ENCODE measurements at places on chromosomes 12 and 14.

GRCh38 chr12:10362828-10363657 is 26.8 kb downstream of the KLRK1 start:
- no peak for DNase-seq

DNA sequence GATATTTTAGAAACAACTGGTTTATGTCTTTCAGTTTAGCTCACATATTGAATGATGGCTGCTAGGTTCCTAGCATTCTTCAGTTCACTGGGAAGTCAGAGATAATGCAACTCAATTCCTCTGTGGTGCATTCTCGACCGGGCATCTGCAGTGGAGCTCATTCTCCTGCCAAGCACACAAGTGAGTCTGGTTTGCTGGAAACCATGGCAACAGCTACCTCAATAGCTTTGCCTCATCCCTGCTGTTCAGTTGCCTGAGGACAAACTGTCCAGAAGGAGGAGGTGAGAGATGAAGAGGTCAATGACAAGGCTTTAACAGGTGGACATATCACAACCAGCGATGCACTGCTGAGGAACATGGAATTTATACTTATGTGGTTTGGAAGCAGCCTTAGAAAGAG is 816.9 kb downstream of the AACS start:
- DNase-seq, result no peak

GRCh38 chr14:23015618-23016017 is 5.7 kb upstream of the C14orf93 start:
- DNase-seq, result no peak

GRCh38 chr12:56806303-56806702 is 43.2 kb downstream of the HSD17B6 start:
- DNase-seq, result no peak

GRCh38 chr14:53902307-53902706 is 54.3 kb downstream of the BMP4 start:
- no peak for DNase-seq

DNA sequence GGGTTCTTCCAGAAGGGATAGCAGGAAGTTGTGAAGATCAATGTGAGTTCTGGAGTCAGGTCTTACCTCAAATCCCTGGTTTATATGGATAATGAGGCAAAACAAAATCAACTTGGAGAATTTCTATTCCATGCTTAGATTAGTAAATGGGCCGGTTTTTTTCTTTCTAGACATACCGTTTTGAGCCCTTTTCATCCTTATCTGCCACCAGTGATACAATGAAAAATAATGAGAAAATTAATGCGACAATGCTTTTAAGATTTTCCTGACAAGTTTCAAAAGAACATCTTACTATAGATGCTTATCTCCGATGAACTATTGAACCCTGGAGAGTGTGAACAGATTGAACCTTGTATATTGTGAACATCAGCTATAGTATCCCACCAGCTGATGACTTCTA is 262.7 kb downstream of the BTG1 start:
- DNase-seq, result no peak

- no peak for DNase-seq
Measured at GRCh38 chr14:102512793-102513300, 3.3 kb upstream of the ANKRD9 start.

DNA sequence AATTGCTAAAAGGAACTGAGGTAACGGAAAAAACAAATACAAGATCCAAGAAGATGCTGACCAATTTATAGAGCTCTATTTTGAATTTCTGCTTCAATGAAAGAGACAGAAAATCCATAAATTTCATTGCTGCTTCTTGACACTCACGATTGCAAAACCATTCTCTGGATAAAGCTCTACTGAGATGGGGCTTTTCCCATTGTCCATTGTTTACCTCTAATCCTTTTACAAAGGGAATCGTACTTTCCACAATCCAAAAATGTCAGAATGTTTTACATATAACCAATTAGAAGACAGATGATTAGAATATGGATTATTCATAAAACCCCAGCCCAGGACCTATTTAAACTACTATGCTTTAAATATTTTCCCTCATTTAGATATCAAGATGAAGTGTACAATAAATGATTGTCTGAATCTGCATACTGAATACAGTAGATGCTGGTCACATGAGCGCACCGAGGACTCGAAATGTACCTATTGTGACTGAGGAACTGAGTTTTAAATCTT is 16.7 kb upstream of the TMCC3 start:
- no peak for DNase-seq

Data from HS-5 (cell line).